Esophagus squamous epithelium (tissue), 5 donors: ENCODE measurements at places on chromosomes 11 and 22.

GRCh38 chr11:96075532-96075959, 151.6 kb upstream of the MTMR2 start:
- no peak for DNase-seq

DNA sequence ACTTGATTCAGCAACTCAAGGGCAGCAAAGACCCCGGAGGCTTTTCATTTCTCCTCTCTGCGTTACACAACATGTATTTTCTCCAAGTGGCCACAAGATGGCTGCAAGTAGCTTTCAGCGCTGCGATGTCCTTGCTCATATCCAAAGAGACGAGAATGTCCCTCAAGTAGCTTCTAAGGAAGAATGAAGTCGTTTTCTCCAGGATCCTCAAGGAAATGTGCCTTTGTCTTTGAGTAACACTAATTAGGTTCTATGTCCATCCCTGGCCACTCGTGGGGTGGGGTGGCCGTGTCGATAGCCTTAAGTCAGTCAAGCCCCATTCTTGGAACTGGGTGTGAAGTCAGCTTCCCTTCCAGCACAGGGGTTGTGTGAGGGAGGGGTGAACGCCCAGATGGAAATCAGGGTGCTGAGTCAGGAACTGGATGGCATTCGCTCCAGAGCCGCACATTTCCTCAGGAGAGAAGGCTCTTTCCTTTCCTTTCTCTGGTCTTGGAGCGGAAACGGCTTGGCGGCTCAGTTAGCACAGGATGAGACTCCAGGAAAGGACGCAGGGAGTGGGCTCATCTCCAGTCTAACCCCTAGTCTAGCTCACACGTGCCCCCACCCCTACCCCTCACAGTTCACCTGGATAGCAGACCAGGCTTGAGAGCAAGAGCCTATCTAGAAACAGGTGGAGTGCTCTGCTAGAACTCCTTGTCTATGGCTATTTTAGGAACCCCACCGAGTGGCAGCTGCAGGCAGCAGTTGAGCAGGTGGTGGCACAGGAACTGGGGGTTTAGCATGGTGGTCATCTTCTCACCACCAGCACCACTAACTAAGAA, 44.3 kb downstream of the NNMT start:
- no peak for DNase-seq

- DNase-seq, result no peak
Observed at GRCh38 chr22:43533156-43533530, 121.3 kb downstream of the MPPED1 start.

- no peak for DNase-seq
Observed at GRCh38 chr11:47667135-47667534, 24.8 kb upstream of the MTCH2 start.

DNA sequence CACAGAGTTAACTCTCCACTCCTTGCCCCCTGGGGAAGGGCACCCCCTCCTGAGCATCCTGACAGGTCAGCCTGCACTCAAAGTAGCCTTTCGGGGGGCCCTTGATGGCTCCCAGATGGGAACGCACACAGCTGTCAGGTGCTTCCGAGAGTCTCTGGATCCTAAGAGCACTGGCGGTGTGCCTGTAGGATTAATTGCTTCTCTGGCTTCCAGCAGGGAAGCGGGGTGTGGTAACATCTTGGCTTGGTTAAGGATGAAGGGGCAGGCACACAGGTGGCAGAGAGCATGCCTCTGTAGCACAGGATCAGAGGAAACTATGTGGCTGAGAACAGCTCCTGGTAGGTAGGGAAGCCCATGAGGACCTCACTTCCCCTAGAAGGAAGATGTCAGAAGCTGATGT, 199.8 kb downstream of the MIAT start:
- DNase-seq, result no peak

DNA sequence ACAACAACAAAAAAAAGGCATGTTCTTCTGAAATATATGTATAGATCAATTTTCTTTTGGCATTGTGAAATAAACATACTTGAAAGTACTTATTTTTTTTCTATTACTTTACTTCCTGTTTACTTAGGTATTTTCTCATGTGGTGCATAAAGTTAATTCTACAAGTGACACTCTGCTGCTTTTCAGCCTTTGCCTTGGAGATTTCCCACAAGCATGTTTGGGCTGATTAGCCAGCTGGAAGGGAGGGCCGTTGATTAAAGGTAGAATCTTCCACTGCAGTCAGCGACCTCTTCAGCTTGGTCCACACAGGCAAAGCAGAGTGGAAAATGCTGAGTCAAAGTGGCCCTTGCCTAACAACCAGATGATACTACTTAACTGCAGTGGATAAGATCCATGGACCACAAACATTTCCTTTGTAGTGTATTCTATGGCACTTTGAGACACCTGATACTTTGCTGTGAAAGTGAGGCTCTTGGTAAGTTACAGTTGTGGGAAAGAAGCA, 176.0 kb downstream of the ARHGAP42 start:
- no peak for DNase-seq

- no peak for DNase-seq
Observed at GRCh38 chr11:61543606-61544306, 35.2 kb downstream of the LRRC10B start.

DNA sequence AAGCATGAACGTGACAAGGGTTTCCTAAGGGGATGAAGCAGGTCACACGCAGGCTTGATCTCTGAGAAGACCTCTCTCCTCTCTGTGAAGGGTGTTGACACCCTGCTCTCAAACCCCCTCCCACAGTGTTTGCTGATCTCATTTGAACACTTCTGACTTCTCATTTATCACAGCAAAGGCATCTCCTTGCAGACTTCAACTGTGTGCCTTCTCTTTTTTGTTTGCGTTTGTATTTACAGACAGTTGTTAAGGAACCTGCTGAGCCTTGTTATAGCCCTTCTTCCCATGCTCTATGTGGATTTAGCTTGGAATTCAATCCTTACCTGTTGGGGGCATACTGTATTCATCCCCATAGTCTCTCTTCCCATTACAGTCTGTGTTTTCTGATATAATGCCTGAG, 206.5 kb downstream of the NELL1 start:
- no peak for DNase-seq

DNA sequence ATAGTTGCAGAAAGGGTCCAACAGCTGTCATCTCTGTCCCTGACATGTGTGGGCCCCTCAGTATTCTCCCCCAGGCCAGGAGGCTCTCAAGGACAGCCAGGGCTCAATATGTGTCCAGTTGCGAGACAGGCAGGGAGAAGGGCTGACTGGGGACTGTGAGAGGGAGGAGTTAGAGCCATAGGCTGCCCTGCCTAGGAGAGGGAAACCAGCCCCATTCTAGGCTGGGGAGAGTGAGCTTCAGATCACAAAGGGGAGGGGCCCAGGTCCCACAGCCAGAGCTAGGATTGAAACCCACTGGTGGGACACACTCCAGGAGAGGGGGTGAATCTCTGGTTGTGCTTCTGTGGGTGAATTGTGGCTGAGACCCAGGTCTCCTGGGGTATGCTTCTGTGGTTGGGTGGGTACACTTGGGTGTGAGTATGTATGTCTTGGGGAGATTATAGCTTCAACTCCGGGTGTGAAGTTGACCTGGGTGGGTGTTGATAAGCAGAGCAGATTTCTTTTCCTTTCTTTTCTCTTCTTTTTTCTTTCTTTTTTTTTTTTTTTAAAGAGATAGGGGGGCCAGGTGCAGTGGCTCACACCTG, 2.1 kb upstream of the CARNS1 start:
- no peak for DNase-seq

DNA sequence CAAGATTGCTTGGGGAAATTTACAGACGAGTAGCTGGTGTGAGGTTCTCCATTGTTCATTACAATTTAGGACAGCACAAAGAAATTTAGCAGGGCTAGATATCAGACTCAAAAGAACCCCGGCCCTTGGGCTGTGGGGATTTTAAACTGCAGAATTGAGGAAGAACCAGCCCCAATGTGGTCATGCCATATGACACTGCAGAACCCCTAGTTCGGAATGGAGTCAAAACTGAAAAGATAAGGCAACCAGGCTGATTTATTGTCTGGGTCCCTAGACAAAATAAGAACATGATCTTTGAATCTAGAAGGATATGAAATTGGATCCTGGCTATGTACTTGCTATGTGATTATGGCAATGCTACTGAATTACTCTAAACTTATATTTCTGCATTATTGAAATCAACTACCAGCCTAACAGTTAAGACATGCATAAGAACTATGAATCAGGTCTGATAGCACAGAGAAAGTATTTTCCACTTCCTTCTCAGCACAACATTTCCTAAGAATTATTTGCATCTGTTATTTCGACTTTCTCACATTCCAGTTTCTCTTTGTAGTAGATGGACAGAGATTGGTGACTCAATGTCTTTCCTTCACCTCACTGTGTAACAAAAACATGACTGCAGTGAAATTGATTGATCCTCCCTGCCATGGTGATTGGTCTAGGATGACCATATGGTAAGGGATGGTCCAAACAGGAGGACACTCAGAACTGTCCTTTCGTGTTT, 13.2 kb downstream of the MMP3 start:
- DNase-seq, result no peak

DNA sequence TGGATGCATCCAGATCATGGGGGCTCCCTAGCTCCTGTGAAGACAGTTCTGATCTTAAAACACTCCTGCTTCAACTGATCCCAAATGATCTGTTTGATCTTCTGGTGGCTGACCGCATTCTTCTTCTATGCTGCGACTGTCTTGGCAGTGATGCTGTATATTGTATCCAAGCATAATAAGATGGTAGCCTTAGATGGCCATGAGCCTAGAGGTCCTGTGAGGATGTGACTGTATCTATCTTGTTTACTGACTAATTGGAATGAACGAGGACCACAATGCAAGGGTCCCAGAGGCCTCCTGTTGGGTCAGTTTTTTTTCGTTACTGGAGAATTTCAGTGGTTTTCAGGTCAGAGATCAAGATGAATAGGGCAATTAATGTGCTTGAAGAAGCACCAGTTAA, 7.1 kb upstream of the MPEG1 start:
- DNase-seq, result no peak

DNA sequence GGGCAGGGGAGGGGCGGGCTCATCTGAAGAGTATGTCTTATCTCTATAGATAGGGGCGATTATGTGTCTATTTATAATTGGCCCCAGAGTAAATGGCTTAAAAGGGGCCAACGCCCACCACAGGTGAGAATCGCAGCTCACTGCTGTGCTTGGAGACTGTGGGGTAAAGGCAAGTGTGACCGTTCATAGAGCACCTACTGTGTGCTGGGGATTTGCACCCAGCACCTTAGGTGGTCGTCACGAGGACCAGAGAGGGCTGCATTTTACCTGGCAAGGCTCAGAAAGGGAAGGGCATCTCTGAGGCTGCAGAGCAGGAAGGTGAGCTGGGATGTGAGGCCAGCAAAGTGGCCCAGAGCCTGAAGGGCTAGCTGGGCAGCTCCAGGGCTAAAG, 13.7 kb upstream of the TCF20 start:
- DNase-seq, result no peak

DNA sequence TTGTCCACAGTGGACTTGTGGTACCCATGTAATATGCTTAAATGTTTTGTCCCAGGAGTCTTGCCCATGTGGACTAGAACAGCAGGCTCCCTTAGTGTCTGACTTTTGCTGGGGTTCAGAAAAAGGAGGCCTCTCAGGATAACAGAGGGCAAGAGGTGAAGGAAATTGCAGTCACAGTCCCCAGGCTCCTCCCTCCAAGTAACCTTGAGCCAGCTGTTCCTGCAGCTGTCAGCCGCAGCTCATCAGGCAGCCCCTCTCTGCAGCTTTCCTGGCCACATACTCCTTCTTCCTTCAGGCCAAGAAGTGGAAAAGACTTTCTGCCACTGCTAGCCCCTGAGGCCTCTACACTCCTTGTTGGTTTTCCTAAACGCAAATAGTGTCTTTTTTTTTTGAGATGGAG, 6.3 kb upstream of the MYO18B start:
- DNase-seq, result no peak

DNA sequence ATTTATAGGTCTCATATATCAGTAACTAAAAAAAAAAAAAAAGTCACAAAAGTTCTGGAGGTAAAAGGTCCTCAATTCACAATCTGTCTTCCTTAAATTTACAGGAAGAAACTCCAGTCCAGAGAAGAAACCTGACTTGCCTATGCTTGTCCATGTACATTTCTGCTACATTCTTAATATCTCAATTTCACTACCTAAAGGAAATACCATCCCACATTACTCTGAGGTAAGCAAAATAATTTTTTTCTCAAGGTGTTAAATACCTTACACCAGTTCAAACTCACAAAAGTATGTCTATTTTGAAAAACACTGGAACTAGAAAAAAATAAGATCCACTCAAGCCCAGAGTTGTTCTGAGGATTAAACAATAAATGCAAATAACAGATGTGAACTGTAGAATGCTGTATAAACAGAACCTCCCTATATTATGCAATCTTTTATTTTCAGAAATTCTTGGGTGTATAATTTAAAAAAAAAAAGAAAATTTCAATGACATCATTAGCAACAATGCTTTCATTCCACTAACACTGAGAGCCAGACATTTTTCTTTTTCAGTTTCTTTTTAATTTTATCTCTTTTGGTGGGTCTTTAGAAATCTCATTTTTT, 49.9 kb upstream of the GDPD4 start:
- no peak for DNase-seq

DNA sequence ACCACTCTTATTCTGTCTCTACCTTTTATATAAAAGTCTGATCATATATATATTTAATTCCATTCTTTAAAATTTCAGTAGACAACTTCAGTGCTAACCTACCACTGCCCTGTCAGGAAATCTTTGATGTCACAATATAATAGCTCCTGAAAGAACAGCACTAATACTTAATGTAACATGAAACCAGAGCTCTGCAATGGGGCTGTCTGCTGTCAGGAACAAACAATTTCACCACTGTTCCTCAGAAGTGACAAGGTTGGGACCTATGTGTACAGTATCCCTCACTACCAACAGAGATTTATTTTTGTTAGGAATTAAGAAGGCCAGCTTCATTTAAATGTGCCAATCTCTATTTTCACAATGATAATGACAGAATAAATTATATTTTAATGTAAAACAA, 165.5 kb upstream of the C11orf58 start:
- DNase-seq, result no peak

- no peak for DNase-seq
Observed at GRCh38 chr11:15627560-15627959, 512.8 kb downstream of the INSC start.

GRCh38 chr11:74550991-74551753, 41.2 kb upstream of the POLD3 start:
- no peak for DNase-seq

DNA sequence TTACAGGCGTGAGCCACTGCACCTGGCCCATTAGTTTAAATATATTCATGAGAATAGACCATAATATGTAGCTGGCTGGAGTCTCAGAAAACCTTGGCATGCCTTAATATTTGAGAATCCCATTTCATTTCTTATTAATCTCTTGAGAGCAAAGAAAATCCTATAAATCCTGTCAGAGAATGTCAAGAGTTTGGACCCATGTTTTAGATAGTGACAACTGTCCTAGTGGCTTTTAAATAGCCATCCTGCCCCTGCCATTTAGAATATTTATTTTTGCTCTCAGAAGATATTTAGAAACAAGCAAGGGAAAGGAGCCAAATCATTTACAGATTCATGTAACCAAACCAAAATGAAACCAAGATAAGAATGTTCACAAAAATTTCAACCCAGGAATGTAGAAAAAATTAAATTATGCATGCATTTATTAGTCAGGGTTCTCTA, 107.2 kb downstream of the SWAP70 start:
- DNase-seq, result no peak

GRCh38 chr11:60972182-60973030, 926 bp downstream of the CD6 start:
- DNase-seq, result no peak
